ENCODE measurements at places on chromosomes 6 and 20.

GRCh38 chr6:56246881-56247653 is at the start of gene COL21A1:
Gene COL21A1 (minus strand): TSS chr6:56247580. CDS start chr6:56182618, 64,962 bp downstream.
- no peak for DNase-seq

GRCh38 chr20:47316776-47317126 is 39.7 kb downstream of the ZMYND8 start:
- DNase-seq = no peak

DNA sequence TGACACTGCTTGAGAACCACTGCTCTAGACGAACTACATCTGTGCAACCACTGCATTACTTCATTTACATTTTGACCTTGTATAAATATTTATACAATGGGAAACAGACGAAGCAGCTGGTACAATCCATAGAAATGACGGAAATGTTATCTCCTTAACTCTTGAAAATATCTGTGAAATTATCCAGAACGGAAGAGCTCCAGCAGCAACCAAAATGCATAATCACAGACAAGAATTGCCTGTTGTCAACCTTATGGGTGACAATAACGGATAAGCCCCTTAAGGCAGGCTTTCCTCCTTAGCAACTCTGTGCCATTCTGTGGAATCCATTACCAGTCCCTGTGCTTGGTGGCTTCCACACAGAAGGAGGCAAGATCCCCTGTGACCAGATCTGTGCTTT is 115.4 kb downstream of the DTNBP1 start:
- no peak for DNase-seq

GRCh38 chr6:41996997-41997396 is 53.3 kb upstream of the TAF8 start:
- no peak for DNase-seq

DNA sequence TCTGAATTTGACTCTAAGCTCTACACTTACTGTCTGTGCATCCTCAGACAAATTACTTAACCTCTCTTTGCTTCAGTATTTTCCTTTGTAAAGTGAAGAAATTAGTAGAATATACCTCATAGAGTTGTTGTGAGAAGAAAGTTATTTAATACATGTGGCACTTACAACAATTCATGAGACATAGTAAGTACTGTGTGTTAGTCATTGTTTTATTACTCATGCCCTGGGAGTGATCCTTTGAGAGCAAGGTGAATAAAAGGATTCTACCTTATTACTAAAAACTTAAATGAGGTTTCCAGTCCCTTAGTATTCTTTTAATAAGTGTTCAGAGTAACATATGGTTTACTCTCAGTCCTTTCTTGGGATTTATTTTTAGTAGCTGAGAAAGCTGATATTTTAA is 233.6 kb upstream of the MAP3K7 start:
- DNase-seq = no peak
